ENCODE measurements at places on chromosomes 16 and 17.

DNA sequence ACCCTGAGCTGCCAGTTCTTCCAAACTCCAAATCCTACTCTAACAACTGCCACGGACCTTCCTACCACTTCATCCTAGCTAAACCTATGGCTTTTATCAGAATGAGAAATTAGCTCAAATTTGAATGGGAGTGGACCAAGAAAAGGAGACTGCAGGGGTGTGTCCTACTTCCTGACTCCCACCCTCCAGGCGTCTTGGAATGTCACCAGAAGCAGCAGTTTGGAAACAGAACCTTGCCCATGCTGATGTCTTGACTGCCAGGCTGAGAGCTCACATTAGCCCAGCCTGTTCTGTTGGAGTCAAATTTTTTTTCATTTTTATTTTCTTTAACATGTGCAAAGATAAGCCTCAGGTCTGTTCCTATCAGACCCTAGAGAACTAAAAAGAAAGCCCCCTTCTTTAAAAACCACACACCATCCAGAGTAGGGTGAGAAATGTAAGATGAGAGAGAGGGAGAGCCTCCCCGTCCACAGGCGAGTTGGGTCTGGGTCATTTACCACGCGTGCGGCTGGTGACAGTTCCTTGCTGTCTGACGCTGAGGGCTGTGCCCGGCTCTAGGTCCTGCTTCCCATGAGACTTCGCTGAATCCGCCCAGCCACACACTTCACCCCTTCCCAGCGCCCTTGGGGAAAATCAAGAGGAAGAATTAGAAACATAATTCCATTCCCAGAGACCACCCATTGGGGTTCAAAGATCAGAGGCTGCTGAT is 54.3 kb downstream of the WNT3 start:
- DNase-seq, result no peak

DNA sequence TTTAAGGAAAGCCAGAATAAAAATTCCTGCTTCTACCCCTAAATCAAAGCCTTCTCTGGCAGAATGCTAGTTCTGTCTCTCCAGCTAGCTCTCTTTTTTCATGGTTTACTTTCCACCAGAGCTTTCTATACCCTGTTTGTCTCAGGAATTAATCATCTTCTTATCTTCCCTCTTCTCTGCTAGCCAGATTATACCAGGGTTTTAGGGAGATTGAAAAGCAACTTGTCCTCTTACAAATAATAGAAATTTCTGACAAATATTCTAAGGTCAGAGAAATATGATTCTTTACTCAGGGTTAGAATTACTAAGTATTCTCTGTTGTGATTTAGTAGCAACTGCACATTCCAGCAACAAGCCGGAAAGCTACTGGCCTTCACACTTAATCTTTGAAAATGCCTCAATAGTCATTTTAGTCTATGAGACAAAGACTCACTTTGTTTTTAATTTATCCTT is 166.4 kb downstream of the TANC2 start:
- DNase-seq, result no peak

- DNase-seq, result no peak
Observed at GRCh38 chr17:65109990-65110680, 27.0 kb upstream of the RGS9 start.

DNA sequence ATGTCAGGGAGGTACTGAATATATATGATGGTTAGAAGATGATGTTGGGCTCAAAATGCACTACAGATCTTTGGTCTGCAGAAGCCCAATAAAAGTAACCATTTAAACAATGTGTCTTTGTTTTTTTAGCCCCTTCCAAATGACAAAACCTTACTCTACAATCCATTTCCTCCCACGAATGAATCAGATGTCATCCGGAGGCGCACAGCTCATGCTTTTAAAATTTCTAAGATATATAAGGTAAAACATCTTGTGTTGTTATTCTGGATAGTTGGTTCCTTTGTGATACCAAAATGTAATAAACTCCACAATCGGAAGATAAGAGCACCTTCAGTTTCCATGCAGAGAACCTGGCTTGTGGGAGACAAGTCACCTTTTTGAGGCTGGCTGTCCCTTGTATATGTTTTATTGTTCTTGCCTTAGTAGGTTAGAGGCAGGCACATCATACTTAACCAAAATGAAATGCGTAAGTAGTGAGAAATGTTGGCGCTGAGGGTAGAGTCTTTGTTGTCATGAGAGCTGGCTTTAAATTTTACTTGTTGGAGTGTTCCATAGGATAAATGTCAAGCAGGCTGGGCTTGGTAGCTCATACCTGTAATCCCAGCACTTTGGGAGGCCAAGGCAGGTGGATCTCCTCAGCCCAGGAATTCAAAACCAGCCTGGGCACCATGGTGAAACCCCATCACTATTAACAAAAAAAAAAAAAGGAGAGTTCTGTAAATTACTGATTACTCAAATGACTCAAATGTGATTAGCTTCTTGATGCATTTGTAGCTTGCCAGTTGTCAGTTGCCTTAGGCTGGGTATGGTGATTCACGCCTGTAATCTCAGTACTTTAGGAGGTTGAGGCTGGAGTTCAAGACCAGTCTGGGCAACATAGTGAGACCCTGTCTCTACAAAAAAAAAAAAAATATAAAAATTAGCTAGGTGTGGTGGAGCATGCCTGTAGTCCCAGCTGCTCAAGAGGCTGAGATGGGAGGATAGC is 19.7 kb upstream of the SNTB2 start:
- no peak for DNase-seq

DNA sequence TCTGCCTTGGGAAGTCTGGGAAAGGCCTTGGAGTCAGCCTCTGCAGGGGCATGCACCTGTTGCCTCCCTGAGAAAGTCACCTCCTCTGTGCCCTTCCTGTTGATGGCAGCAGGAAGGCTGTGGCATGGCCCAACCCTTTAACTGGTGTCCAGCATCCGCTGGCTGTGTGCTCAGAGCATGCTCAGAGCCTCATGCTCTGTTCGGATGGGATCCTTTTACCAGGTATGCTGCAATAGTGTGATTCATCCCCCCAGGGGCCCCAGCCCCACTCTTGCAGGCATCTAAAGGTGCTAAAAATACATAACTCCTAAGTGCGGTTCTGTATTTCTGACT is 24.9 kb downstream of the KLHL36 start:
- DNase-seq, result no peak

DNA sequence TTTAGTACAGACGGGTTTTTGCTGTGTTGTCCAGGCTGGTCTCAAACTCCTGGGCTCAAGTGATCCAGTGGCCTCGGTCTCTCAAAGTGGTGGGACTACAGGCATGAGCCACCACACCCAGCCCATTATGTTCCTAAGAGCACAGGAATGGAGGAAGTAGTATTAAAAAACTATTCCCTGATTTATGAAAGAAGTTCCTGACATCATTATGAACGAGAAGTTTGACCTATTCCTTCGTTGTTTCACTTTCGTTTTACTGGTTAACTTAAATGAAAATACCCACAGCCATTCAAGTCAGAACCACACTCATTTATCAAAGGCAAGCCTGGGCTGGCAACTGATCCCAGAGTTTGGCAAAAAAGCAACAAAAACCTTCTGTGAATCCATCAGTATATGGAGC is 13.5 kb upstream of the CBX4 start:
- DNase-seq, result no peak

DNA sequence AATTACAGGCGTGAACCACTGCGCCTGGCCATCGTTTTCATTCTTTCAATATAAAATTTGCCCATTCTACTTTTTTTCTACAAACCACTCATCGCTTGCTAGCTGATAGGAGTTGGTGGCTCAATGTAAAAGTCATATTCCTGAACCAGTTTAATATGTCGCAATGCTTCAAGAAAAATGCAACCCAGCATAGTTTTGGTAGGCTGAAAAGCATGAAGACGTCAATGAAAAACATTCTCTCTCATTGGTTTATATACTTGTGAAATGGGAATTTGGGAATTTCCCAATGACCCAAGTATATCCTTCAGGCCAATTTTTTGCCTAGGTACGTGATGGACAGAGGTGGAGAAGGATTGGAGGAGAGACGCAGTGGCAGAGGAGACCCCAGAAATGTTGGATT is 26.9 kb downstream of the USP43 start:
- DNase-seq, result no peak

- DNase-seq, result no peak
Observed at GRCh38 chr16:11319529-11320146, 25.6 kb upstream of the RMI2 start.

- no peak for DNase-seq
Observed at GRCh38 chr16:85675251-85675874, 13.4 kb downstream of the GINS2 start.

- DNase-seq, result no peak
Observed at GRCh38 chr17:48613862-48614694, 1.0 kb downstream of the HOXB8 start.

GRCh38 chr17:80096561-80097021 is 4.8 kb upstream of the GAA start:
- no peak for DNase-seq

DNA sequence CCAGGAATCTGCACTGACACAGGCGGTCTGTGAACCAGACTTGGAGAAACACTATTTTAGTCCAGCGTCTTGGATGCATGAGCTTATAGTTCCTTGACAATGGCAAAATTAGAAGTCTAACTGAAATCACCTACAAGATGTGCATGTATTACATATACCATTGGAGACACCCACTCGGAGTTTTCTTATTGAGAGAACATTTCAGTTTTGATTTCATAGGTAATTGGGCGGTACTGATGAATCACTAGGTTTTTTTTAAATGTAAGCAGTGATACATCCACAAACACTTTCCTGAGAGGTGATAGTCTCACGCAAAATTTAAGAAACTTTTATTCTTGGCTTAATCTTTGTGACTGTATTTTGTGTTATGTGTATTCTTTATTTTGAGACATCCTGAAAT is 69.8 kb downstream of the PRKCA start:
- no peak for DNase-seq

- no peak for DNase-seq
Observed at GRCh38 chr16:54431997-54432896, 145.7 kb upstream of the IRX3 start.

DNA sequence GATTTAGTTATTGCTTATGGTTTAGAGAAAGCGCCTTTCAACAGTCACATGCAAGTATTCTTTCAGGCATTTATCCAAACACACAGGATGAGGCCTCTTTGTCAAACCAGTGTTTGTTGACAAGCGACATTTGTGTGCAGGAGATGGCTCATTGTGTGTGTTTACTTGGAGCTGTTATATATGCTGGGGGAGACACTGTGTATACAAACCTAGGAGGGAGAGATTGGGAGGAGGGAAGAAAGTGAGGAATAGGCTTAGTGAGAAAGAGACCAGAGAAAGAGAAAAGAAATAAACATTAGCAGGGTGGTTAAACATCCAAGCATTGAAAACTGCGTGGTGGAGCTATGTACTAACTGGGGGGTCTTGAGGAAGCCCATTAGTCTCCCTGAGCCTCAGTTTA is 437.6 kb downstream of the MAF start:
- no peak for DNase-seq

GRCh38 chr17:2385240-2386210 is 15.3 kb downstream of the MNT start:
- no peak for DNase-seq

GRCh38 chr17:16926061-16926511 is 45.8 kb downstream of the TNFRSF13B start:
- DNase-seq, result no peak

GRCh38 chr17:58504826-58505351 is 9.5 kb downstream of the MTMR4 start:
- no peak for DNase-seq

DNA sequence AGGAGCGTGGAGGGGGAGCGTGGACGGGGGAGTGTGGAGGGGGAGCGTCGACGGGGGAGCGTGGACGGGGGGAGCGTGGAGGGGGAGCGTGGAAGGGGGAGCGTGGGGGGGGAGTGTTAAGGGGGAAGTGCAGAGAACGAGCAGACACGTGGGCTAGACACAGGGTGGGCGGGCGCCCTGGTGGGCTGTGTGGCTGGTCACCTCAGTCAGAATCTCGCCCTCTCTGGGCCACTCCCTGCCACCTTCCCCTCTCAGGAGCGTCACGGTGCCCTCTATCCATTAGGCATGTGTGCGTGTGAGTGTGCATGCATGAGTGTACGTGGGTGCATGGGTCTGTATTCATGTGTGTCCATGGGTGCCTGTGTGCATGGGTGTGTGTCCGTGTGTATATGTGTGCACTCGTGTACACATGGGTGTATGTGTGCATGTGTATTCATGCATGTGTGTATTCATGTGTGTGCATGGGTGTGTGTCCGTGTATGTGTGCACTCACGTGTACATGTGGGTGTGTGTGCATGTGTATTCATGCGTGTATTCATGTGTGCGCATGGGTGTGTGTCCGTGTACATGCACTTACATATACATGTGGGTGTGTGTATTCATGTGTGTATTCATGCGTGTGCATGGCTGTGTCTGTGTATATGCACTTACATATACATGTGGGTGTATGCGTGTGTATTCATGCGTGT is 49.3 kb upstream of the PABPN1L start:
- no peak for DNase-seq

DNA sequence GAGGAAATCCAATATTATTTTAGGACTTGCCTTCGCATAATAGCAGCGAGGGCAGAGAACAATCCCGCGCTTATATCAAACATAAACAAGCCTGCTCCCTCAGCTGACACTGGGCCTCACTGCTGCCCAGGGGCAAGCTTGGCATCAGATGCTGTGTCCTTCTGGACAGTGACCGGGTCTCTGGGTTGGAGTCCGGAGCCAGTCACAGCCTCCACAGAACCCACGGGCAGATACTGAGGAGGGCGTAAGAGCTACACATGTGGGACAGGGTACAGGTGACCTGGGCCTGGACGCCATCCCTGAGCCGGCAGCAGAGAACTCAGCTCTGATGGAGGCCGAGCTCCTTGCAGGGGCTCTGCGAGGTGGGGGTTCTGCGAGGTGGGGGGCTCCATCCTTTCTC is 14.7 kb upstream of the ZNF469 start:
- DNase-seq, result no peak

- no peak for DNase-seq
Observed at GRCh38 chr16:69762814-69763598, 874 bp downstream of the WWP2 start.

DNA sequence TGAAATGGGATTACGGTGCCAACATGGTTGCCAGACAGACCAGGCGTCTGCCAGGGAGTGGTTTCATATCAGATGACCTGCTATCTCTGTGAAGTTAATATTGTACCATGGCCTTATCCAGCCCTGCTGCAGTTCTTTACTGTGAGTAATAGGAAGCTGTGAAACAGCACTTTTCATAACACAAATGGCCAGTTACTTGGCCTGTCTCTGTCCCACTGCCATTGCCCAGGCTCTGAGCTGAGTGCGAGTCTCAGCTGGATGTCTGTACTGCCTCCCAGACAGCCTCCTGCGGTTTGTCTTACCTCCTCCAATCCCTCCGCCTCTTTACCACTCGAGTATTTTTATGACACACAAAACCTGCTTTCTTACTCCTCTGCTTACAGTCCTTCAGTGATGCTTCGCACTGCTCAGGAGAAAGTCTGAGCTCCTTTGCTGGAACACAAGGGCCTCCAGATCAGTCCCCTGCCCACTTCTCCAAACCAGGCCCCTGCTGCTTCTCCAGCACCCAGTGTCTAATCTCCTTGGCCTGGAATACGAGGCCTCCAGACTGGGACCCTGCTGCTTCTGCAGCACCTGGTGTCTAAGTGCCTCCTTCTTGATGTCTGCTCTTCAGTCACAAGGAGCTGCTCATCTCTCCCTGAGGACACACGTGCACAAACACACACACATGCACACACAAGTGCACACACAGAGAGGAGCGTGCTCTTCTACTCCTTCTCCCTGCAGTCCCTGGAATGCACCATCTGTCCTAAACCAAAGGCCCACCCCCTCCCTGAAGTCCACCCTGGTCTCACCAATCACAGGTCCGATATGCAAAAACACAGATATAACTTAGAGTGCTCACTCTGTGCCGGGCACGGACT is 17.1 kb upstream of the RHOT1 start:
- no peak for DNase-seq
